ENCODE measurements at places on chromosomes 7 and 10.

DNA sequence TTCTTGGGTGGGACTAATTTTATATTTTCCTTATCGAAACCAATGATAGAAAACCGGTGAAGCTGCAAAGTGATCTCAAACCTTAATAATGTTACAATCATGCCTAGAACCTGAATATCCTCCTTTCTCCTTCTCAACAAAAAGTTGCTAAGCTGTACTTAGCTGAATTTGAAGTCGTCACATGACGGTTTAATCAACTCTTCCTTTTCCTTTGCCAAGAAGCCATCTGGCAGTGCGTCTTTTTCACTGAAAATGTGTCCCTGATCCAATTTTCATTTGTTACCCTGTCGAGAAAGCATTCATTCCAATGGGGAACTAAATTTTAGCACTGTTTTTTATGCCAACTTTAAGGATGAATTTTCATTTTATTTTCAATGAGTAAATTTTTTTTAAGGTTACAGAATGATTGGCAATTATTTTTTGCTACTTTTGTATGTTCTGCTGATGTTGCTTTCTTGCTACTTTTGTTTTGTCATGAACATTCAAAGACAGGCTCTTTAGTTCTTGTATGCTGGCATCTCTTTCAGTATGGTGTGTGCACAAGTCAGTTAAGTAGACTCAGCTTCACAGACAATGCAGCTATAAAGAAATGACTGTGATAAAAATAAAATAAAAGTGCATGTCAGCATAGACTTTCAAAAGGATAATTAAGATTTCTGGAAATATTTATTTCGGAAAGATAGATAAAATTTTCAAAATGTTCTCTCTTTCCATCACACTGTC, 980.0 kb downstream of the DNAJB9 start:
- DNase-seq = no peak

- no peak for DNase-seq
Measured at GRCh38 chr7:92567460-92567859, 22.7 kb downstream of the FAM133B start.

GRCh38 chr10:122765412-122765811, 65.8 kb upstream of the C10orf120 start:
- no peak for DNase-seq

- no peak for DNase-seq
Measured at GRCh38 chr10:106577266-106577665, 587.2 kb downstream of the SORCS1 start.
